ENCODE measurements at places on chromosomes 1 and 21.

- DNase-seq: no peak
These were observed 33.0 kb downstream of the SETD4 start for GRCh38 chr21:36027347-36027746.

GRCh38 chr1:184524248-184524647 lies 137.4 kb downstream of the C1orf21 start:
- DNase-seq: no peak

- DNase-seq: peak; percentile 87
These were observed 25.0 kb downstream of the CD244 start for GRCh38 chr1:160837558-160838205.

DNA sequence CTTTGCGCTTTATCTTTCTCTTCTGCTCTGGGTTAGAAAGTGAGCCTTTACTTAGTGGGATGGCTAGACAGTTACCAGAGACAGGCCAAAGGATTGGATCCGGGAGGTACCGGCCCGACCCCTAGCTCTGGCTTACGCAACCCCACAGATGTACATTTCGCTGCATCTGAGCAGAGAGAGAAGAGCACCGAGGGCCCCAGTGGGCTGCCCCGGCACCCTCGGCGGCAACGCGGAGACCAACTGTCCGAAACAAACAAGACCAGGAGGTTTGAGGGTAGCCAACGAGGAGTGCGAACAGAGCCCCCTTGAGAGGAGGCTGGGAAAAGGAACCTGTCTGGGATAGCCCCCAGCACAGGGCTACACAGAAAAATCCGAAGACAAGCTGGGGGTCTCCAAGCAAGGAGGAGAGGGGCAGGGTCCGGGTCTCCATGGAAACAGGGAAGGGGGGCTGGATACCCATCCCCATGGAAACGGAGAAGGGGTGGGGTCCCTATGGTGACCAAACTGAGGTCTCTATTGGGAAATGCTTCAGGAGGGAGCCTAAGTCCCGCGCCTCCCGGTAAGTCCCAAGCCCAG lies 373 bp downstream of the MTF1 start:
- DNase-seq: no peak

DNA sequence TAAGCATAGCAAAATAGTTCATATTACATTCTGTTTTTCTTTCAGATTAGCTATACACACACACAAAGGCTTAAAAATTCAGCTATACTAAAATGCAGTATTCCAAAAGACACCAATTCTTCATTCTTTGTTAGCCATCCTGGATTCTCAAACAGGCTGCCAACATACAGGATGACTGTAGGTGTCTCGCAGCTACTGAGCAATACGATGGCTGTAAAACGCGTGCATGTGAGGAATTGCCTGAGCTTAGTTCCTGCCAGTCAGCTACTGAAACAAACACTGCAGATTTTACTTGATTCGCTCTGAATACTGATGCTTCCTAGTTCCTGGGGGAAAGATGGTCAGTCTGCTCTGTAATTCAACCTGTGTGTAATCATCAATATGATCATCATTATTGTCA lies 24.7 kb upstream of the HMGN1 start:
- DNase-seq: no peak

GRCh38 chr21:31666445-31667010 lies 7.0 kb downstream of the SOD1 start:
- no peak for DNase-seq

DNA sequence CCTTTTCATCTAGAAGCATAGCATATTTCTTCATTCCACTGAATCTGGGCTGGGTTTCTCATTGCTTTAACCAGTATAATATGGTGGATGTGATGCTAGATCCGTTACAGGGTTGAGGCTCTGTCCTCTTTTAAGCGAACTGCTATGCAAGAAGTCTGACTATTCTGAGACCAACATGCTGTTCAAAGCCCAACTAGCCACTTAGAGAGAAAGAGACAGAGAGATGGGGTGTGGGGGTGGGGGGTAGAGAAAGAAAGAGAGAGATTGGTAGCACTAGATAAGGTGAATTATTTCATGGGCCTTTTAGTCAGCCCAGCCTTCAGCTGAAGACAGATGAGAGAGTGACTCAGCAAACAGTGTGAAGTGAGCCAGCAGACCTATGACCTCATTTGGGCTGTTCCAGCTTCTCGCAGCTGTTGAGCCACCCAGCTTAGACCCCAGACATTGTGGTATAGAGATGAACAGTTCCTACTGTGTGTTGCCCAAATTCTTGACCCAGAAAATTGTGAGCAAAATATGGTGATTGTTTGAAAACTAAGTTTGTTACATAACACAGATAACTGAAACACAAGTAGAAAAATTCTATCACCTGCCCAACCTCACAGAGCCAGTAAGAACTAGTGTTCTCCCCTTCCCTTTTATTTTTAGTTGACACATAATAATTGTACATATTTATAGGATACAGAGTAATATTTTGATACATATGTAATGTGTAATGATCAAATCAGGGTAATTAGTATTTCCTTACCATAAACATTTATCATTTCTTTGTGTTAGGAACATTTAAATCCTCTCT lies 40.7 kb upstream of the PRKACB start:
- DNase-seq: no peak

GRCh38 chr1:225881081-225881958 lies 860 bp downstream of the TMEM63A start:
- peak; percentile 41 for DNase-seq
